ENCODE measurements at places on chromosomes 6 and 20. TPM values are rescaled to one million over a fixed set of nuclear protein-coding genes. Genes with fewer than 3 reads are reported as not detected.

DNA sequence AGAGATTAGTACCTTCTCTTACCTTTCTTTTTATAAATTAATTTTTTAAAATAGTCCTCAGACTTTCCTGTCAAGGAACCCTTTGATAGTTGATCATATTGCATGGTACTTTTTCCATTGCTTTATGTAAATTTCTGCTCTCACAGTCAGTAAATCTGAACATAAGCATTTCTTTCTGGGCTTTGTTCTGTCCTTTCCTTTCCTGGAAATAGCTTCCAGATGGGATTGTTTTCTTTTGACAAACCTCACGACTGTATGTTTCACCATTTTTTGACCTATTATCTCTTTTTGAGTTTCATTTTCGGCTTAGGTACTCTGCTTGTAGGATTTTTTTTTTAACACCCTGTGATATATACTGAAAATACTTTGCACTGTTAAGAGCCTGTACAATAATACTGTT lies 32.6 kb downstream of the UTRN start:
- DNase-seq: no peak

TFEB gene
- 1.6 TPM for total RNA-seq

GRCh38 chr20:60192326-60192725 lies 234.1 kb downstream of the CDH26 start:
- DNase-seq: no peak

DNA sequence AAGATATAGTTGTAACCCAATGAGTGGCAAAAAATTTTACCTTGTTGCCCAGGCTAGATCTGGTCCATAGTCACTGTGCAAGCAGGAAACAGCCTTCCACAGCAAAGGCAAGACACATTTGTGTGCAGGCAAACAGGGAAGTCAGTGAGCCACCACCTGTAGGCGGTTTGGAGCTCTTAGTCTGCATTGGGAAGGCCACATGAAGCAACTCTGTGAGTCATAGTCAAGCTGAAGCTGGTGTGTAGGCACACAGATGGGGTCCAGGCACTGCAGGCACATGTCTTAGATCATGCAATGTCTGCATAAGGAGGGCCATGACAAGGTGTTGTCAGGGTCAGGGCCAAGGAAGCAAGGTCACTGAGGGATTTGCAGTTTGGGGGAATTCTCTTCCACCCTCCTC lies 543.2 kb upstream of the EPHA7 start:
- DNase-seq: no peak

RIN2 gene
- total RNA-seq: 9.0 TPM

DNA sequence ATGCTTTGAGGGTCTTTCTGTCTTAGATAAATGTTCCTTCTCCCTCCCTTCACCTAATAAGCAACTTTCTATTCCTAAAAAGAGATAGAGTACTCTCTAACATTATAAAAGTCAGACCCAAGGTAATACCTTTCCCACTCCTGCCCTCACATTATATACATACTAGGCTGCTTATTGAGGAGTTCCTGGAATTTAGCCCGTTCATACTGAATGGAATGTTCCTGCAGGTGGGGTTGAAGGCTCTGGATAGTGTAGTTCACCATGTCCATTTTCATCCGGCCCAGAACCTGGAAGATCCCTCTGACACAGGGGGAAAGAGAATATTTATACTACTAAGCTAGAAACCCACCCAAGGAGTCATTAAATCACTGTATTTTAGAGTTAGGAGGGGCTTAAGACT lies 20.4 kb downstream of the TCP11 start:
- DNase-seq: no peak

CLPSL2 gene
- not detected for total RNA-seq

SNAP91 gene
- total RNA-seq: 108 TPM

PDYN gene
- 16.3 TPM for total RNA-seq

SASH1 gene
- total RNA-seq: 23.2 TPM

ZBTB46 gene
- total RNA-seq: 22.4 TPM

ZNF184 gene
- total RNA-seq: 37.9 TPM

DNA sequence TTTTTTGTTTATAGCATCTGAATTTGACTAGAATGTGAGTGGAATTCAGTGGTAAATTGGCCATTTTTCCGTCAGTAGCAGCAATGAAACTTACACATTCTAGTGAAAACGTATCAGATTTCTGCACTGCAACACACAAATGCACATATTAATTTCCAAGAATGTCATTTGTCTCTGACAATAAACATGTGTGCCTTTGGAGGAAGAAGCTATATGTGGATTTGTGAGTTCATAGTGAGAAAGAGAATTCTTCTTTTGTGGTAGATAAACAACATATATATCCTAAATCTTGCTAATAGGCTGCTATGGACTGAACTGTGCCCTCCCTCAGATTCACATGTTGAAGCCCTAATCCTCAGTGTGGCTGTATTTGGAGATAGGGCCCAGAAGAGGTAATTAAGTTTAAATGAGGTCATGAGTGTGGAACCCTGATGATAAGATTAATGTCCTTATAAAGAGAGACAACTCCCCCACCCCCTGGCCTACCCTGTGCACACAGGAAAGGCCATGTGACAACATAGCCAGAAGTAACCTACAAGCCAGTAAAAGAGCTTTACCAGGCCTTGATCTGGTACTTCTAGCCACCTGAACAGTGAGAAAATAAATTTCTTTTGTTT lies 200.2 kb upstream of the EYA4 start:
- no peak for DNase-seq

GRCh38 chr6:69593706-69594105 lies 203.1 kb downstream of the LMBRD1 start:
- DNase-seq: no peak

- DNase-seq: no peak
Observed at GRCh38 chr20:16955462-16955861, 207.3 kb downstream of the OTOR start.

- DNase-seq: no peak
Observed at GRCh38 chr20:63223121-63223825, 7.3 kb upstream of the YTHDF1 start.

STXBP5 gene
- total RNA-seq: 138 TPM

DNA sequence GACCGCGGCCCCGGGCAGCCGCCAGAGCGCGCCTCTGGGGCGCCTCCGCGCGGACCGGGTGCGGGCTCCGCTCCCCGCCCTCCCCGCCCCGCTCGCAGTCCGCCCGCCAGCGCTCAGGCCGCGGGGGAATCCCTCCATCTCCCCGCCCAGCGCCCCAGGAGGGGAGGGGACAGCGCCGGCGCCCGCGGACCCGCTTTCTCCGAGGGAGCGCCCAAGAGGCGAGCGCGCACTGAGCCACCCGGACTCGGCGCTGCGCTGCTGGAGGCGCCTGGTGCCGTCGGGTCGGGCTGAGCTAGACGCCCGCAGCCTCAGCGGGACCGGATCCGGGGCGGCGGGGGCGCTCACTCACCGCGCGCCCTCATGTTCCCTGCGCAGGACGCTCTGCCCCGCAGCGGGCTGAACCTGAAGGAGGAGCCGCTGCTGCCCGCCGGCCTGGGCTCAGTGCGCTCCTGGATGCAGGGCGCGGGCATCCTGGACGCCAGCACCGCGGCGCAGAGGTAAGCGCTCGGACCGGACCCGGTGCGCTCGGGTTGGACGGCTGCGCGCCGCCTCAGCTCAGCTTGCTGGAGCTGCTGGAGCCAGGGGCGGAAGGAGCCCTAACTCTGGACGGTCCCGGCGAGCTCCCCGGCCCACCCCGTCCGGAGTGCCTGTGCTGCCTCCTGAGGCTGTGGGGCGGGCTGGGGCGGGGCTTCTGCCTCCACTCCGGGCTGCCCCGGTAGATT lies 867 bp downstream of the EBF4 start:
- DNase-seq: peak; percentile 90

GRCh38 chr20:757506-757905 lies 10.8 kb downstream of the SLC52A3 start:
- DNase-seq: no peak

DNA sequence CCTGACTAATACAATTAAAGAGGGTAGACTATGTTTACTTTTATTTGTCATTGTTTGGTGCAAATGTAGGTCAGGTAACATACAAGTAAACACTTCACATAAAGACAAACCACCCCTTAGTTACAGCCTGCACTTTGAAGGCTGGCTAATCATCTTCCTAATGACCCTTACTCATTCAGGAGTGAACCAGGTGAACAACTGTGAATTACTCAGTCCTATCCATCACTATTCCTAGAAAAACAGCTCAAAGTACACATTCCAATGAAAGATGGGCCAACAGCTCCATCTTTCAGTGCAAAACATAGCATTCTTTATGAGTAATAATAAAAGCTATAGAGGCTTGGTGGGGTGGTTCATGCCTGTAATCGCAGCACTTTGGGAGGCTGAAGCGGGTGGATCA lies 78.2 kb downstream of the FRK start:
- no peak for DNase-seq

EBF4 gene
- 11.8 TPM for total RNA-seq

HLA-DMB gene
- total RNA-seq: 0.82 TPM

ETV7 gene
- not detected for total RNA-seq

DNA sequence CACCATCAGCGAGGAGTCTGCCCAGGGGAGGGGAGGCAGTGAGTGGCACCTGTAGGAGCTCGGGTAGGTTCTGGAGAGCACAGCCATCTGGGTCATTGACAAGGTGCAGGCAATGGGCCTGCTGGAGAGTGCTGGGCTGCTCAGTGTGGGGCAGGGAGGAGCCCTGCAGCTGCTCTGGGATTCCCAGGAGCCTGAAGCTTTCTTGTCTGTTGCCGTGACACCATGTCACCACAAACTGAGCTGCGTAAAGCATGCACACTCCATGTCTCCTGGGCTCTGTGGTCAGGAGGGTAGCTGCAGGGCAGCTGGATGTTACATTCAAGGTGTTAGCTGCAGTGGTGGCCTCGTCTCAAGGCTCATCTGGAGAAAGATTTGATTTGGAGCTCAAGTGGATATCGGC lies 4.5 kb upstream of the SLC22A1 start:
- no peak for DNase-seq

DNA sequence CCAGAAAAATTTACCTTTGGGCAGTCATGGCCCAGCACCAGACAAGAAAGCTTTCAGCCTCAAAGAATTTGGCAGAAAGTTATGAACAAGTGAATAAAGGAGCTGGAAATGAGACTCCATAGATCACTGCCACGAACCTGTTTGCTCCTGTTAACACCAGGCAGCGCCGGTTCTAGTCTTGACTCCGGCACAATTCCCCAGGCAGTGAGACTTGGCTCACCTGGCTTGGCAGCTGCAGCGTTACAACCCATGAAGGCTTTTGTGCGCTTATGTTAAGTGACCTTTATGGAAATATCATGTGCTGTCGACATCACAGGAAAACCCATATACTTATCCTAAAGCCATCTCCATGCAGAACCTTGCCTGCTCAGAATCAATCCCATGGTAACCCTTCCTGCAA lies 22.2 kb upstream of the FOXC1 start:
- no peak for DNase-seq

PGBD1 gene
- total RNA-seq: 19.2 TPM

CST1 gene
- not detected for total RNA-seq

DNA sequence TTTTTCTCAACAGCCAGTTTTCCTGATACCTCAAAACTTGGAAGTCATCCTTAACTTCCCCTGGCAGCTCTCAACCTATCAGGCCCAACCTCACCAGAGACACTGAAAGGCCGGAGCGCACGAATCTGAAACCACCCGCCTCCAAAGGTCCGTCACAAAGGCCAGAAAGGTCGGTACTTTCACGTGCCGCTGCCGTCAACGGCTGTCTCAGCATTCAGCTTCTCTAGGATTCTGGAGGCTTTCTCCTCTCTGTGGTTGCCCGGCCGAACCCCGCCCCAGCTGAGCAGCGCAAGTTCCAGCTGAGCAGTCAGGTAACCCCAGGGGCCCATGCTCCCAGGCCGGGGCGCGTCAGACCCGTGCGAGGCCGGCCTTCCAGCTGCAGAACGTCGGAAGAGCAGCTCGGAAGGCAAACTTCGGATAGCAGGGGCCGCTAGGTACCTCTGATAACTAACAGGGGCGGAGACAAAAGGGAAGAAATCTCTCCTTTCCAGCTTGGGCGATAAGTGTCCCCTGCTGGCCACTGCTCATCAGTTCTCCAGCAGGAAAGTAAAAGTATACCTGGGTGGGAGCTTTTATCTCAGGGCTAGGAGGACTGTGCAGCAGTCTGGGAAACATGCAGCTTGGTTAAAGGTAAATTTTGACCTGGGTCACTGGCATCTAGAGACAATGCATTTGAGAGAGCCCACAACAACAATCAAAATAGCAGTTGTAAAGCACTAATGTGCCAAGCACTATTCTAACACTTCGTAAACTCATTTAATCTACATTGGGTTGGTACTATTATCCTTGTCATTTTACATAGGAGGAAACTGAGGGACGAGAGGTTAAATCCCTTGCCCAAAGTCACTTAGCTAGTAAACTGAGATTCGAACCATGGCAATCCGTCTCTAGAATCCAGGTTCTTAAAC lies 16.1 kb downstream of the ZSCAN12 start:
- peak; percentile 56 for DNase-seq

IP6K3 gene
- total RNA-seq: not detected

IMPG1 gene
- total RNA-seq: not detected

TRIM15 gene
- total RNA-seq: not detected

DNA sequence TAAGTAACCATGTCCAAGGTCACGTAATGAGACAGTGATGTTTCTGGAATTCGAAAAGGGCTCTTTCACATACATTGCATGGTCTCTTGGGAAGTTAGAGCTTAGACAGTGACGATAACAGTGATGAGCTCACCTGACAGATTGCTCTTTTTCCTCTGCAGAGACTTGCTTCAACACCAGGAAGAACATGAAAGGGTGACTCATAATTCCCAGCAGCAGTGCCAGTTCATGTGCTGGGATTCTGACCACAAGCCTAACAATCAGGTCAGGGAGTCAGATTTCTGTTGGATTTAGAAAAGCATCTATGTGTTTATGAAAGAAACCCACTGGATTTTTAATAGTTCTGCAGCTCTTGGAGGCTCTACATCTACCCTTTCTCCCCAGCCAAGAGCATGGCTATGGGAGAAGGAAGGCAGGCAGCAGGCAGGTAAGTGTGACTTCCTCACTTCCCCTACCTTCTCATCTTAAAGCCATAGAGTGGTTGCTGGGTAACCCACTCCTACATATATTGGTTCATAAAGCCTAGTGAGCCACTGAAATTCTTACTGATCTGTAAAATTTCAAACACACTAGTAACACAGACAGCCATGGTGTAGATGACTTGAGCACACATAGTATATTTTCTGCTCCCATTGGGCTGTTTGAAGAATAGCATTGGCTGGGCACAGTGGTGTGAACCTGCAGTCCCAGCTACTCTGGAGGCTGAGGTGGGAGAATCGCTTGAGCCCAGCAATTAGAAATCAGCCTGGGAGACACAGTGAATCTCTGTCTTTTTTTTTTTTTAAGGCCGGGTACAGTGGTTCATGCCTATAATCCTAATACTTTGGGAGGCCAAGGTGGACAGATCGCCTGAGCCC lies 44.4 kb upstream of the LOC128125822 start:
- DNase-seq: no peak

DNA sequence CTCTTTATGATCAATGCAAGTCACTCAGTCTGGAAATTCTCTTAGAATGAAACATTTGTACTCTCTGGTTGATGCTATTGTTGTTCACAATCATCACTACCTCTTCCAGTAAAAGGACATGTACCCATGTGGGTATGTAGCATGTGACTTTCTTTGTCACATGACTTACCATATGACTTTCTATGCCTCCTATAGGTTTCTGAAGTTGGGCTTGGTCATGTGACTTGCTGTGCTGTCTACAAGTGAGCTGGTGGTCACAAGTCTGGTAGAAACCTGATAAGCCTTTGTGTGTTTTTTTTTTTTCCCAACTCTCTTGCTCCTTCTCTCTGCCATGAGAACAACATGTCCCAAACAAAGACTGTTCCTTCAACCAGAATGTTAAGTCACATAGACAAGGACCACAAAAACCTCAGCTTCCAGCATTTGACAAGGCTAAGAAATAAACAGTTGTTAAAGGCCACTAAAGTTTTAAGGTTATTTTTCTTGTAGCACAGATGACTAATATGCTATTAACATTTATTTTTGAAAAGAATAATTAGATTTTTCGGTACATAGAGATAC lies 379.2 kb upstream of the SLC35B3 start:
- DNase-seq: no peak
